ENCODE measurements at places on chromosomes 4 and X. TPM values are rescaled to one million over a fixed set of nuclear protein-coding genes. Genes with fewer than 3 reads are reported as not detected.

Gene EVC2
- 7.2 TPM for total RNA-seq

Gene SAT1
- total RNA-seq: 145 TPM

GRCh38 chrX:49695276-49696180, at the start of gene PAGE1:
PAGE1 (minus strand) TSS chrX:49695984; CDS start chrX:49694770, 1,214 bp downstream.
- DNase-seq: no peak

GRCh38 chr4:162154862-162155540, 8.8 kb downstream of the FSTL5 start:
- no peak for DNase-seq

DNA sequence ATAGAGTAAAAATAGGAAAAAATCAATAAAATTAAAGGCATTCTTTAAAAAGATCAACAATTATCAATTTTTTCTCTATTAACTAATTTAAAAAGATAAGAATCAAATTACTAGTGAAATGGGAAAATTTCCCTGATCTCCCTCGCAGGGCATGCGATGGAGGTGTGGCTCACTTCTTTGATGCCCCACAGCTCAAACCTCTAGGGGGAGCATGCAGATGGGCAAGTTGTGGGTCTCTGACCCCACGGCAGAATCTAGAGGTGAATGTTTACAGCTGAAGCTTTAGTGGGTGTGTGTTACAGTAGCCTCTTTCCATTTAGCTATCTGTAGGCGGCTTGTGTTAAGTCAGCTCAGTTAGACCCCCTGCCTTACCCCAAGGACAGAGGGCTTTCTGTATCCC, 1348.8 kb downstream of the PCDH18 start:
- DNase-seq: no peak

DNA sequence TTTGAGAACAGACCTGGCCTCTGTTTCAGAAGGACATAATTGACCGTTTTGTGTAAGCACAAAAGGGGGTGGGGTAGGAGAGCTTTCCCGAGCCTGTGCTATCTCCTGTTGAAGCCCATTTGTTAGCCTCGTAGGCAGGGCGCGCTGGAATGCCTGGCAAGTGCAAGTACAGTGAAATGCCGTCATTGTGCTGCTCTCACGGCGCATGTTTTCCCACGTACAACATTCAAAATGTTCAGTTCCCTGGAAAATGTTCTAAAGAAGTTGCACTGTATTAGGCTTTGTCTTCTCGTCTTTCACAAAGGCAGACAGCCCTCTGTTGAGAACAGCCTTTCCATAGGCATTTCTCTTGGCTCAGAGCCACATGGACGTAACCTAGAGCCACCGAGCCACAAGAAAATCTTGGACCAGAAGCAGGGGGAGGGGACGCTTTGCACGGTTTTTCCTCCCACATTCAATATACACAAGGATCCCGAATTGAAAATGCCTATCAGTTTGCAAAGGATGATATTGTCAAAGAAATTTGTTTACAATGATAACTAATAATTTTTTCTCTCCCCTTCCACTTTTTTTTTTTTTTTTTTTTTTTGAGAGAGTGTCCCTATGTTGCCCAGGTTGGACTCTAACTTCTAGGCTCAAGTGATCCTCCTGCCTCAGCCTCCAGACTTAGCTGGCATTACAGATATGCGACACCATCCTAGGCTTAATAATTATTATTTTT, 54.6 kb upstream of the RAPGEF2 start:
- peak; percentile 66 for DNase-seq

DNA sequence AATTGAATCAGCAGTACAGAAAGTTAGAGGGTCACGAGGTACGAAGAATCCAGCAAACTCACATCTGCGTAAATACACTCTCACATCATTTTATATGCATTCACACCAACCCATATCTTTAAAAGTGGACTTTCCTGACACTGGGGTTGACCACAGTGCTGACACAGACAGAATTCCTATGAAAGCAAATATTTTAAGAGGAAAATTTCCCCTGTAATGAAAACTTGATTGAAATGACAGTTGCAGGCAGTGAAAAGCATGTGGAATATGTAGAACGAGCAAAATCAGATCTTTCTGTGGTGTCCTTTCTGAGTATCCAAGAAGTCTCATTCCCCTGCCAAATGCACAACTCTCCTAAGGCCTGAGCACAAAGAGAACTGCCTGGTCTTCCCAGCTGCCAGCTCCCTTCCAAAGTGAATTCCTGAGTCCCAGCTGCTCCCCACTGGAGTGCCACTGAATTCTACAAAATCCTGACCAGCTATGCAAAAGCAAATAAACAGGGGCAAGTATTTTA, 50.5 kb upstream of the FAM9C start:
- DNase-seq: no peak

DNA sequence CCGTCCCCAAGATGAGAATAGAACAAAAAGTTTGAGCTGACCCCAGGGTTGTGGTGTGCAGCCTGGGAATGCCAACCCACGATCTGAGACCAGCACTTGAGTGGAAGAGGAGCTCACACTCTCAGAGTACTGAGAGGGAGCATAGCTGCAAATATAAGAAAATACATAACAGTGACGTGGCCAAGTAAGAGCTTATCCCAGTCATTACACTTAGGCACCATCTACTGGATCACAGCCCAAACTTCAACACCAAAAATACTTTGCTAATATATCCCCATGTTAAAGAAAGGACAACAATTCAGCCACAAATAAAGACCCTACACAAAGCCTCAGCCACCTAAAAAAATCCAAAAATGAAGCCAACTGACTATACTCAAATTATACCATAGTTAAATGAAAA, 33.3 kb upstream of the CXCL6 start:
- no peak for DNase-seq

Gene S100P
- 26.0 TPM for total RNA-seq

DNA sequence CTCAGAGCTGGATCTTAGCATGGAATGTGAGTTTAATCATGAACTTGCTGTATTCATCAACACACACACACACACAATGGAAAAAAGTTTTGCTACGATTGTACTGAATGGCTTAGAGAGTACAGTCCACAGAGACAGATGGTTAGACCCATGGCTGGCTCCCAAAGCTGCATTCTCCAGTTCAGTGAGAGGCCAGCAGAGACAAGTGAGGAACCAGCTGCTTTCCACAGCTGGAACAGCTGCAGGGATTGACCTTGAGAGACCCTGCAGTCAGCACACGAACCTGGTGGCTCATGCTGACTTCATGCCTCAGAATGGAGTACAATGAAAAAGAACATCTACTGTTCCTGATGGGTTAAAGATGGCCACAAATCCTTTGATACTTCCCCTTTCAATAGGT, 94.5 kb downstream of the DHX15 start:
- peak; percentile 66 for DNase-seq

- DNase-seq: no peak
Observed at GRCh38 chr4:179112441-179113170, 1670.4 kb upstream of the AGA start.

- peak; percentile 28 for DNase-seq
Observed at GRCh38 chrX:51893931-51894696, 691 bp downstream of the MAGED1 start.

Gene SLC6A14
- 11.2 TPM for total RNA-seq

Gene AKAP14
- not detected for total RNA-seq

- DNase-seq: no peak
Observed at GRCh38 chrX:153631907-153632594, 15.0 kb upstream of the DUSP9 start.

- DNase-seq: no peak
Observed at GRCh38 chr4:143367863-143368262, 31.2 kb downstream of the GAB1 start.

Gene F9
- 0.20 TPM for total RNA-seq

DNA sequence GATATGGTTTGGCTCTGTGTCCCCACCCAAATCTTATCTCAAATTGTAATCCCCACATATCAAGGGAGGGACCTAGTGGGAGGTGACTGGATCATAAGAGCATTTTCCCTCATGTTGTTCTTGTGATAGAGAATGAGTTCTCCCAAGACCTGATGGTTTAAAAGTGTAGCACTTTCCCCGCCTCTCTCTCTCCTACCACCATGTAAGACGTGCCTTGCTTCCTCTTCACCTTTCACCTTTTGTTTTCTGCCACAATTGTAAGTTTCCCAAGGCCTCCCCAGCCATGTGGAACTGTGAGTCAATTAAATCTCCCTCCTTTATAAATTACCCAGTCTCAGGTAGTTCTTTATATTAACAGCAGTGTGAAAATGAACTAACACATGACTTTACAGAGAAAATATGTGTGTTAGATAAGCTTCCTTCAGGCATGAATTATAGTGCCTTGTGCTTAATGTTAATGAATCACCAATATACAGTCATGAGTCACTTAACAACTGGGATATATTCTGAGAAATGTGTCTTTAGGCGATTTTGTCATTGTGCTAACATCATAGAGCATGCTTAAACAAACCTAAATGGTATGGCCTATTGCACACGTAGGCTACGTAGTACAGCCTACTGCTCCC, 37.9 kb downstream of the PDGFC start:
- no peak for DNase-seq

GRCh38 chr4:10534820-10535219, 77.6 kb upstream of the ZNF518B start:
- no peak for DNase-seq

Gene IQSEC2
- 6.6 TPM for total RNA-seq

DNA sequence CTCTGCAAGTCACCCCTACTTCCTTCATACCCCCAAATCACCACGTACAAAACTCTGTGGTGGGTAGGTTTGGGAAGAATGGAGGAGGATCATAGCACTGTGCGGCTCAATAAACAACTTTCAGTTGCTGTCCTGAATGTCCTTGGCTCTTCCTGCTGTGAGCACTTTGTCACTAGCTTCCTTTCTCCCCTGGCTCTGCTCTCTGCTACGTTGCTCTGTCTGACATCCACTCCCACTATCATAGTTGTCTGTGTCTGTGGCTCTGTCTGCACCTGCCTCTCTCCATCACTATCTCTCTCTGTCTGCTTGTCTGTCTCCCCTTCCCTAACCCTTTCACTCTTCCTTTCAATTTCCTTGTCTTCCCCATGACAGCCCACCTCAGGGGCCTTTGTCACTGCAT, 21.2 kb upstream of the SMPX start:
- DNase-seq: no peak

DNA sequence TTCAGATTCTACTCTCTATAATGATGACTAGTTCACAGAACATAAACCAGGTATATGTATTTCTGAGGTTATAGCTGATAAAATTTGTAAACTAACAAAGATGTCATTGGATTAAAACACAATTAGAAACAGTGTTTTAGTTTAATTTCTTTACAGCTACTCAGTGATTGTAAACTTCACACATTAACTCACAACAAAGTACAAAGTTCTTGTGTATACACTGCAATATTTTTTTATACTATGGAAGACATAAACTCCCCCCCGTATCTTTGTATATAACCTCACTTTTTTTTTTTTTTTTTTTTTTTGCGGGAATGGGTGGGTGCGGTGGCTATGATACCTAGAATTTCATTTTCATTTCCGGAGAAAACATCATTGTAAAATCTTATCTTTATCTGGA, 1043.2 kb downstream of the PCDH18 start:
- DNase-seq: no peak

Gene TMPRSS11B
- not detected for total RNA-seq

Gene TLL1
- 5.8 TPM for total RNA-seq

DNA sequence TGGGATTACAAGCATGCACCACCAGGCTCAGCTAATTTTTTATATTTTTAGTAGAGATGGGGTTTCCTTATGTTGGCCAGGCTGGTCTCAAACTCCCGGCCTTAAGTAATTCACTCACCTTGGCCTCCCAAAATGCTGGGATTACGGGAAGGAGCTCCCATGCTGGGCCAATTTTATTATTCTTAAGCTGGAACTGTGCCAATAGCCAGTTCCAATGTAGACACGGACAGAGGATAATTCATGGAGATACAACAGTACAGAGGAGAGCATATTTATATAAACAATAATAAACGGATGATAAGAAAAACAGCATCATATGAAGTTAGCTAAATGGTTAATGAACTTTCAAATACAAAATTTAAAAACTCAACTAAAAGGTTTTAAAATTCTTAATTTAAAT, 87.8 kb downstream of the PPA2 start:
- no peak for DNase-seq

- DNase-seq: peak; percentile 30
Observed at GRCh38 chr4:150141756-150142155, 63.5 kb downstream of the DCLK2 start.

Gene PGAM4
- total RNA-seq: not detected
